ENCODE measurements at places on chromosomes 16 and 17.
A peak's percentile ranks its signal among the peaks of the same experiment; 100 is the strongest.

DNA sequence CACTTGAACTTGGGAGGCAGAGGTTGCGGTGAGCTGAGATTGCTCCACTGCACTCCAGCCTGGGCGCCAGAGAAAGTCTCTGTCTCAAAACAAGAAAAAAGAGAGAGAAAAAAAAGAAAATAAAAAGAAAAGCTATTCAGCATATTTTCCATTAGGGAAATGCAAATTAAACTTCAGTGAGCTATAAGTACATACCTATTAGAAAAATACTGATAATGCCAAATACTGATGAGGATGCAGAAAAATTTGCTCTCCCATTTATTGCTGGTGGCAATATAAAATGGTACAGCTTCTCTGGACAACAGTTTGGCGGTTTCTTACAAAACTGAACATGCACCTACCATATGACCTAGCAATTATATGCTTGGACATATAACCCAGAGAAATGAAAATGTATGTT lies 9.8 kb downstream of the KRT10 start:
- no peak for DNase-seq

DNA sequence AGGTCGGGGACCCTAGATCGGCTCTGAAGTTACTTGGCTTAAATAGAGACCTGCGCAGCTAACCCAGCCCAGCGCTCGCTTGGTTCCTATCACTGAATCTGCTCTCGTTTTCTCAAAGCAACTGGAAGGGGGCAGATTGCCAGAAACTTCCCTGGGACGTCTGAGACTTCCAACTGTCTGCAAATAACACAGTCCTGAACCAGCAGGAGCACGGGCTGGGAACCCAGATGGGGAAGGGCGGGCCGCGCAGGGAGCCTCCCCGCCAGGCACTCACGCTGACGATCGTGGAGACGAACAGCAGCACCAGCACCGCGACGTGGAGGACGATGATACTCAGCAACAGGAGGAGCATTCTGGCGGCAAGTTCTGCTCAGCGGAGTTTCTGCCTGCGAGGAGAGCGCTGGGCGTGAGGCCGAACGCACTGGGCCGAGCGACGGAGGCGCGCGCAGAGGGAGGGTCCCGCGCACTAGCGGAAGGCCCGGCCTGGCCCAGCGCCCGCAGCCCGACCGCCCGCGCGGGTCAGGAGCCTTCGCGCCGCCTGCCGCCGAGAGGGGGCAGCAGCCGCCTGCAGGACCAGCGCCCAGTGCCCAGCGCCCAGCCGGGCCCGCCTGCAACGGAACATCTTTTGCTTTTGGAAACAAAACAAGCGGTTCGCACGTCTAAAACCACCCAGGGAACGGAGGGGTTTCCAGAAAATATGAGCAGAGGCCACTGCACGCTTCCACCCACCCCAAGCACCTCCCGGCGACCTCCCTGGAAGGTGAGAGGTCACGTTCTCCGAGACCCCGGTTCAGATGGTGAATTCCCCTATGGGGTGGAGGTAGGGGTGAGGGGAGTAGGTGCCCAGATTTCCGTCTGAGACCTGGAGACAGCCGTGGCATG lies 4.5 kb downstream of the PMP22 start:
- peak; percentile 92 for DNase-seq

DNA sequence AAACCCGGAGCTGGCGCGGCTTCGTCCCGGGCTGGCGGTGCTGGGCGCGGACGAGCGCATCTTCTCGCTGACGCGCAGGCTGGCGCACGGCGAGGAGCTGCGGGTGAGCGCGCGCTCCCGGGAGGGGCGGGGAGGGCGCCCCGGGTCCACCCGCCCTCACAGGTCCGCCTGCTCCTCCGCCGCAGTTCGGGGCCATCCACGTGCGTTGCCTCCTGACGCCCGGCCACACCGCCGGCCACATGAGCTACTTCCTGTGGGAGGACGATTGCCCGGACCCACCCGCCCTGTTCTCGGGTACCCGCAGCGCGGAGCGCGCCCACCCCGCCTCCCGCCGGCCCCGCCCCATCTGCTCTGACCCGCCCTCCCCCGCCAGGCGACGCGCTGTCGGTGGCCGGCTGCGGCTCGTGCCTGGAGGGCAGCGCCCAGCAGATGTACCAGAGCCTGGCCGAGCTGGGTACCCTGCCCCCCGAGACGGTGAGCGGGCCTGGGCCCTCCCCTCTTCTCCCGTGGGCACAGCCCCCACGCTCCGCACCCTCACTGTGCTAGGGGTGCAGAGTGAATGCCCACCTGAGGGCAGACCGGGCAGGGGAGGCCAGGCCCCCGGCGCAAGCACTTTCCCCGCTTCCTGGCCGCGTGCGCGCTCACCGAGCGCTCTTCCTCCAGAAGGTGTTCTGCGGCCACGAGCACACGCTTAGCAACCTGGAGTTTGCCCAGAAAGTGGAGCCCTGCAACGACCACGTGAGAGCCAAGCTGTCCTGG lies 1.4 kb downstream of the HAGHL start:
- peak; percentile 85 for DNase-seq

DNA sequence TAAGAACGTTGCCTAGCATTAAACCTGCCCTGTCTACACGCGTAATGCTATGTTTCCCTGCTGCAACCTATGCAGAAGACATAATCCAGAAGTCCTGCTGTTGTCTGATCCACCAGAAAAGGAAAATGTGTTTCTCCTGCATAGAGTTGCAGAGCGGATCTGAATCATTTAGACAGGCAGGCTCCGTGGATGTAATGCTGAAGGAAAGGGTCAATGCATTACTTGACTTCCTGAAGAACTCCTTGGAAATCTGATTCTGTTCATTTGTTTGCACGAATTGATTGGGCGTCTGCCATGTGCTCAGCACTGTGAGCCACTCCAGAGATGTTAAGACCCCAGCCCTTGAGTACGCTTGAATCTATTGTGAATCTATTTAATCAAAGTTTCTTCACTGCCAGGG lies 83.4 kb downstream of the FOXL1 start:
- no peak for DNase-seq

GRCh38 chr17:19386051-19386929 lies 700 bp downstream of the MFAP4 start:
- peak; percentile 60 for DNase-seq

GRCh38 chr16:9134306-9134705 lies 42.9 kb downstream of the HAPSTR1 start:
- no peak for DNase-seq

DNA sequence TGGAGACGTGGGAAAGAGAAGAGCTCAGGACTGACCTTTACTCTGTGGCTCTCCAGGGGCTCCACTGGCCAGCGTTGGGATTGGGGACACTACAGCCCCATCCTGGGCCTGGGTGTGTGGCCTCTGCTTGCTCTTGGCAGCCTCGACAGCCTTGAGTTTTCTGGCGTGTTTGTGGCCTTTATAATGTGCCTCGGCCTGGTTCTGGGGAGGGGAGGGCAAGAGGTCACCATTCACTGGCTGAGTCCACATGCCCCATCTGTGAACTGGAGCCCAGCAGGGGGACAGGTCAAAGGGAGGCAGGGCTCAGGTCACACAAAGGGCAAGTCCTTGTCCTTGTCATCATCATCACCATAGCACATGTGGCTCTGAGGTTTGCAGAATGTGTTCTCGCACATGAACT lies 11.7 kb downstream of the NKIRAS2 start:
- no peak for DNase-seq

- no peak for DNase-seq
These were observed 409.6 kb downstream of the SOX9 start for GRCh38 chr17:72530454-72530853.
